Activated CD4-positive, alpha-beta T cell treated with anti-CD3 and anti-CD28 coated beads for 36 hours (primary cell): ENCODE measurements at places on chromosomes 16 and 17. TPM values are rescaled to one million over a fixed set of nuclear protein-coding genes. Genes with fewer than 3 reads are reported as not detected.

Gene BORCS6
- 3.9 TPM for total RNA-seq

DNA sequence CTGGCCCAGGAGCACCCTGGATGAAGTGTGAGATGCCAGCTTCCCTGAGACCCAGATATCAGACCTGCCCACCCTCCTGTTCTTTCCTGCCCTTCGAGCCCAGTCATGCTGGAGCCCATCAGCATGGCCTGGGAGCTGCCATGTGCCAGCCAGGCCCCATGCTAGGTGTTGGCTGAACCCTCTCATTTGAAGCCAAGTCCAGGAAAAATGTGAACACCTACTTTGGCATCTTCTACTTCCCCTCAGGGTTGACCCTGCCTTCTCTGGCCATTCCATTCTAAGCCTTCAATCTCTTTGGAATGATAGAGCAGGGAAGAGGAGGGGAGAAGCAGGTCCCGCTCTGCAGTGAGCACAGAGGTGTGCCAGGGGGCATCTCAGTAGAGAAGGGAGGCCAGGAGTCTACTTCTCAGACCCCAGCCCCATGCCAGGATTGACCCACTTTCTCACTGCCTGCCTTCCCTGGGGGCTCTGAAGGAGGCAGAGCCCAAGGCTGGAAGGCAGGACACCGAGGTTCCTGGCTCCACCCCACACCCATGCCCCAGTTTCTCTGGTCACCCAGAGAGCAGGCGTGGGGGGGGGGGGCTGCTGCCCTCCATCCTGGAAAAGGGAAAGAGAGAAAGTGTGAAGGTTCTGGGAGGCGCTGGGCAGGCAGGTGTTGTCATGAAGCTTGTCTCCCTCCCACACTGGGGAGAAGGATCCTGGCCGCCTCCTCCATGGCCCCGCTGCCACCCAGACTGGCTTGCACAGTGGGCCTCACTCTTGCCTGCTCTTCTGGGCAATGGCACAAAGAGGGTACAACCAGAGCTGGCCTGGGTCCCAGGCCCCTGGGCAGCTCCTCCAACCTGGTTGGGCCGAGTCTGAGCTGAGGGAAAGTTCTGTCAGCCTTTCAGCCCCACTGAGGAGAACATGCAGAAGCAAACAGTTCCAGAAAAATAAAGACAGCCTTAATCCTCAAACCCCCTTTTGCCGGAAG lies 9.3 kb downstream of the HDAC5 start:
- H3K27ac ChIP-seq, result no peak overlapping the region
- H3K27me3 ChIP-seq, result no peaks in the 10 kb centered on the region
- H3K36me3 ChIP-seq, result no peaks in the 10 kb centered on the region

GRCh38 chr16:48542020-48542473 lies 67.9 kb downstream of the N4BP1 start:
- H3K36me3 ChIP-seq, result peaks cover 12% of the 10 kb centered on the region
- H3K27ac ChIP-seq, result no peak overlapping the region
- peak; percentile 47 for DNase-seq

GRCh38 chr16:58732545-58733247 lies 1.4 kb downstream of the GOT2 start:
- no peaks in the 10 kb centered on the region for H3K27me3 ChIP-seq
- peaks cover 43% of the 10 kb centered on the region for H3K4me1 ChIP-seq
- peak; percentile 16 for DNase-seq

DNA sequence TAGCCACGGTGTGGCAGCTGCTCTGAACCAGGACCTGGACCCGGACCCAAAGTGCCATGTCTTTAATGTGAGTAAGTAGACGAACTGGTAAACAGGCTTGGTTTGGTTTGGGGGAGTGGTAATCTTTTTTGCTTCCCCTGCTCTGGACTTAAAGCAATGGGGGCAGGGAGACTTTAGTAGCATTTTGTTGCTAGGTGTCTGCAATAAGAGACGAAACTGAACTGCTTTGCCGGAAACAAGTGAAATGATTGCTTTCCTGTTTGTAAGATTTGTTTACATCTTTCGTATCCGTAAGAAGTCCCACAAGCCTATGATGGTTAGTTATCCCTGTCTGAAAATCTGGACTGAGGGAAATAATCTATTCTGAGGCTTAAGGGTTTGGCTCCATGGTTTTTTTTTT lies 21.5 kb downstream of the PRCD start:
- H3K27ac ChIP-seq, result peak overlapping the region; percentile 84
- no peaks in the 10 kb centered on the region for H3K27me3 ChIP-seq
- no peak for DNase-seq
- H3K4me1 ChIP-seq, result peaks cover 65% of the 10 kb centered on the region

DNA sequence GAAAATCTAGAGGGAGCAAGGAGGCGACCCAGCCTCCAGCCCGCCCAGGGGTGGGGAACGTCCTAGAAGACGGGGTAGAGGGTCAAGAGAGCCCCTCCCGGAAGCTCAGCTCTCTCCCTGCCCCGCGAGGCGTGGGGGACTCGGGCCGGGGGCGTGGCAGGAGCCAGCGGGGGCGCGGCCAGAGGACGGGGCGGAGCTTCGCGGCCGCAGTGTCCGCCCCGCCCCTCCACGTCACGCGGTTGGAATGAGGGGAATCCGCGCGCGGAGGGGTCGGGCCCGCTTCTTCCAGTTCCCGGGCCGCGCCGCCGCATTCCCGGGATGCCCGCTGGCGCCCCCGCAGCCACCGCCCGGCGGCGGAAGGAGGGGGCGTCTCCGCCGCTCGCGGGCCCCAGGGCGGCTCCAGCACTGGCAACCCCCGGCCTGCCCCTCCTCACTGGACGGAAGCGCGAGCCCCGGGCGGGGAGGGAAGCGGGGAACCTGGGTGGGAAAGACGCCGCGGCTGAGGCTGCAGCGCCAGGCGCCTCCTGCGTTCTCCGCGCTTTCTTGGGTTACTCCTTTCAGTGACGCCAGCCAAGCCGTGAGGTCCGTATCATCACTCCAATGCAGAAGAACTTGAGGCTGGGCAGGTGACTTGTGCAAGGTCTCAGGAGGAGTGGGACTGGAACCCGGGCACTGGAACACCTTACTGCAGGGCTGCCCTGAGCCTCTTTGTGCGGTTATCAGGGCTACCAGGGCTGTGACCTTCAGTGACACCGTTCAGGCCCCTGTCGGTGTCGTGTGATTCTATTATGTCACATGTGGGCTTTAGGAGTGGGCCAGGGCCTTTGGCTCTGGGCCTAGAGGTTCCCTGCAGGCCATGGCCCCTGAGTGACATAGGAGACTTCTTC lies 4.3 kb downstream of the MYO1C start:
- peaks cover 3% of the 10 kb centered on the region for H3K36me3 ChIP-seq
- H3K4me1 ChIP-seq, result peaks cover 42% of the 10 kb centered on the region
- peak overlapping the region; percentile 63 for H3K27ac ChIP-seq
- H3K4me3 ChIP-seq, result peak overlapping the region; percentile 71
- peak; percentile 77 for DNase-seq

DNA sequence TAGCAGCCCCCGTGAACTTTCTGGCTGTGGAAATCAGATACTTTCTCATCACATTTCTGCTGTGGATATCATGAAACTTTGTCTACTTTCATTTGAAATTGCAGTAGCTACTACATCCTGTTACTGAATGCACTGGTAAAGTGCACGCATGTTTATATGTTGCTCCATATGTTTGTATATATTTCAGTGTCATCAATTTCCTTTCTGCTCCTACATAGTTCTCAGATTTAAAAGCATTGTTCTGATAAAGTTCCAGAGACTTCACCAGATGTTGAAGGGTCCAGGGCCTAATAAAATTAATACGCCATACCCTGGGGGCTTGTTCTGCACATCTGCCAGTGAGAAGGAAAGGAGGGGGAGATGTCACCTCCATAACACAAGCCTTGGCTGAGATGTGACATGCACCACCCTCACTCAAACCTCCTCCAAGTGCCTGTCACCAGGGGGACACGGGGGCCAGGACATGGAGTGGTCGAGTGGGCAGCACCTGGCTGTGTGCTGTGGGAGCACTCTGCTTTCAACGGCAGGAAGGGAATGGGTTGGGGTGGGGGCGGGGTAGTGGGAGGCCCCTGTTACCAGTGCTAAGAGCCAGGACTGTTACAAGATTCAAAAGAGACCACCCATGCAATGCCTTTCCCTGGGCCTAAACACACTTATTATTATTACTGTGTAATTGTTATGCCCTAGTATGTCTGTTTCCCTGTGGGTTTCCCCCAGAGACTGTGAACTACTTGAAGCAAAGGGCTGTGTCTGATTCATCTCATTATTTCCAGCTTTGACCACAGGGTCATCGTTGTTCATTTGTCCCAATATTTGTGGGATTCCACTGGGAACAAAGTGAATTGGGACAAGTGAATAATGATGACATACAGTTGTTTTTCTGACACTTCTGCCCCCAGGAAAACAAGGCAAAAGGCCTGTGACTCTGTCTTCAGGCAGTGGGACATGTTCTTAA lies 193.4 kb downstream of the FOXL1 start:
- H3K27me3 ChIP-seq, result peaks cover 14% of the 10 kb centered on the region
- no peaks in the 10 kb centered on the region for H3K4me1 ChIP-seq
- no peaks in the 10 kb centered on the region for H3K36me3 ChIP-seq
- no peak overlapping the region for H3K4me3 ChIP-seq
- H3K27ac ChIP-seq, result no peak overlapping the region

DNA sequence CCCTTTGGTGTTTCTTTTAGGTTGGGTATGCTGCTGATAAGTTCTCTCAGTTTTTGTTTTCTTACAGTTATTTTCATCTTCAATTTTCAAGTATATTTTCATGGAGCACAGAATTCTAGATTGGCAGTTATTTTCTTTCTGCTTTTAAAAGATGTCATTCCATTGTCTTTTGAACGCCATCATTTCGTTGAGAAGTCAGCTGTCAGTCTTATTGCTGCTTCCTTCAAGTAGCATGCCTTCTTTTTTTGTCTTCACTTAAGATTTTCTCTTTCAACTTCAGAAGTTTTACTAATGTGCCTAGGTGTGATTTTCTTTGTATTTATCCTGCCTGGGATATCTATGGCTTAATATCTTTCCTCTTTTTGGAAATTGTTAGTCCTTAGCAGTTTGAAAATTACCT lies 262.2 kb upstream of the PMFBP1 start:
- no peak overlapping the region for H3K27ac ChIP-seq
- peaks cover 2% of the 10 kb centered on the region for H3K36me3 ChIP-seq
- H3K4me3 ChIP-seq, result no peak overlapping the region
- H3K4me1 ChIP-seq, result no peaks in the 10 kb centered on the region
- DNase-seq, result no peak
- H3K27me3 ChIP-seq, result no peaks in the 10 kb centered on the region

DNA sequence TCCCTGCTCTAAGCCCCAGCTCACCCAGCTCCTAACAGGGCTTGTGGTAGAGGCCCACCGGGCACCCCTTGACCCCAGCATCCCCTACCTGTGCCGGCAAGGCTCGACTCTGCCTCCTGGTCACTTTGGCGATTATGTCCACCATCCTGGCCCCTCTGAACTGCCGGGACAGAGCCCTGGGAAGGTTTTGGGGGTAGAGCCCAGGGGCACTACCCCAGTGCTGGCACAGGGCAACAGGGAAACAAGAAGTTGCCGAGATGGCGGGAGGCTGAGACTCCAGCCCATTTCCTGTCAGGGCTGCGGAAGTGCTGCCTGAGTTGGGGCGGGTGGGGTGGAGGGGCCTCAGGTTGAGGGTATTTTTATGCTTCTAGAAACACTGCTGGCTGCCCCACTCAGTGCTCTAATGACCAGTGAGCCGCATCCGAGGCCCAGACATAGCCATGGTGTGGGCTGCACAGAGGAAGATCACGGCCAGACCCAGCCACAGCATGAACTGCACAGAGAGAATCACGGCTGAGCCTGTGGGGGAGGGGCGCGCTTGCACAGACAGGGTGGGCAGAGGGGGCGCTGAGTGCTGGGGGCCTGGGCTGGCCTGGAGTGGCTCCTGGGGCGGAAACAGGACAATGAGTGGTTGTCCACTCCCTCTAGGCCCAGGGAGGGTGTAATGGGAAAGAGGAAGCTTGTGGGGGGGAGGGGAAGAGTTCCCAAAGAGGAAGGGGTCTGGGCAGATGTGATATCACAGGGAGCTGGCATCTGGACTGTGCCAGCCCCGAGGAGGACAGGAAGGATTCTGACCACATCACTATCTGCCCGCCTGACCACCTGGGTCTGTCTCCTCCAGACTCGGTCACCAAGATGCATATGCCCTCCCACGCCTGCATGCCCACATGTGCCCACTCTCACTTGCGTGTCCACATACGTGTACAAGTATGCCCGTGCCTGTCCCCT lies 22.3 kb downstream of the ARHGAP27 start:
- H3K36me3 ChIP-seq, result peaks cover 15% of the 10 kb centered on the region
- H3K4me1 ChIP-seq, result peaks cover 40% of the 10 kb centered on the region
- no peaks in the 10 kb centered on the region for H3K27me3 ChIP-seq
- H3K27ac ChIP-seq, result peak overlapping the region; percentile 96
- peak; percentile 79 for DNase-seq

- no peaks in the 10 kb centered on the region for H3K27me3 ChIP-seq
- H3K36me3 ChIP-seq, result no peaks in the 10 kb centered on the region
- no peak for DNase-seq
- no peak overlapping the region for H3K4me3 ChIP-seq
- H3K27ac ChIP-seq, result no peak overlapping the region
Observed at GRCh38 chr16:76518781-76519180, 241.6 kb downstream of the CNTNAP4 start.

DNA sequence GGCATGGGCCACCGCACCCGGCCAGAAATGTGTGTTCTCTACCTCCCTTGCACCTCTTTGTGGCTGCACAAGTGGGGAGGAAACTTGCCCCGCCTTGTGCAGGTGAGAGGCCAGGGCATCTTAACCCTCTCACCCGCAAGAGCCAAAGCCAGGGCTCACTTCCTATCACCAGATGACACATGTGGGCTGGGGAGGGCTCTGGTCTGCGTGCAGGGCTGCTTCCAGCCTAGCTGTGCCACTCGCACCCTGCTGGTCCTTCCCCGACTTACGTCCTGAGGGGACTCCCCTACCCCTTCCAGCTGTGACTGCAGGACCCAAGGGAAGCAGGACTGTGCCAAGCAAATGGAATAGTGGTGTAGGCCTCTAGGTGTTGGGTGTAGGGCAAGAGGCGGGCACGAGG lies 6.9 kb downstream of the MIEF2 start:
- H3K4me1 ChIP-seq, result peaks cover 4% of the 10 kb centered on the region
- peaks cover 5% of the 10 kb centered on the region for H3K36me3 ChIP-seq
- H3K4me3 ChIP-seq, result no peak overlapping the region
- no peak overlapping the region for H3K27ac ChIP-seq

- no peaks in the 10 kb centered on the region for H3K27me3 ChIP-seq
- H3K27ac ChIP-seq, result peak overlapping the region; percentile 75
- H3K4me3 ChIP-seq, result no peak overlapping the region
- peaks cover 55% of the 10 kb centered on the region for H3K4me1 ChIP-seq
- peaks cover 10% of the 10 kb centered on the region for H3K36me3 ChIP-seq
- peak; percentile 34 for DNase-seq
Observed at GRCh38 chr17:7475764-7476422, 3.5 kb downstream of the ZBTB4 start.

- no peak overlapping the region for H3K27ac ChIP-seq
- H3K4me3 ChIP-seq, result no peak overlapping the region
- no peak for DNase-seq
- H3K36me3 ChIP-seq, result no peaks in the 10 kb centered on the region
Observed at GRCh38 chr16:69724981-69725479, 1.3 kb downstream of the NQO1 start.

Gene DNAI2
- 0.49 TPM for total RNA-seq

DNA sequence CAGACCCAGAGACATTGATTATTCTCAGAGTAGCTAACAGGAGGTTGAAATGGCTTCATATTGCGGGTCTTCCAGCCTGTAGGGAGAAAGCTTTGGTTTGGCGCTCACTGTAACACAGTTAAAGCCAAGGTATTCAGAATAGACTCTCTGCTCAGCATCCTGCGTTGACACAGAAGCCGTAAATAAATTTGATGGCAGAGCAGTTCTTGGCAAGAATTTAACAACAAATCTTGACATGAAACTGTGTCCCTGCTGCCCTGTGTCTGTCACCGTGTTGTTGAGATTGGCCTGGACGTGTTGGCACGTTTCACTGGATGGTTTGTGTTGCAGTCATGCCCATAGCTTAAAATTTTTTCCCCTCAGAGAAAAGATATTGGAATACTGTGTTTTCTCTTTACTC lies 359.6 kb downstream of the SNX29 start:
- no peak for DNase-seq
- no peaks in the 10 kb centered on the region for H3K27me3 ChIP-seq
- H3K36me3 ChIP-seq, result peaks cover 3% of the 10 kb centered on the region
- peaks cover 14% of the 10 kb centered on the region for H3K4me1 ChIP-seq
- H3K4me3 ChIP-seq, result no peak overlapping the region
- no peak overlapping the region for H3K27ac ChIP-seq
